ENCODE measurements at places on chromosomes 5 and 9.
A peak's percentile ranks its signal among the peaks of the same experiment; 100 is the strongest.

- peak; percentile 91 for DNase-seq
Observed at GRCh38 chr5:93378073-93378472, 202.9 kb downstream of the NR2F1-AS1 start.

DNA sequence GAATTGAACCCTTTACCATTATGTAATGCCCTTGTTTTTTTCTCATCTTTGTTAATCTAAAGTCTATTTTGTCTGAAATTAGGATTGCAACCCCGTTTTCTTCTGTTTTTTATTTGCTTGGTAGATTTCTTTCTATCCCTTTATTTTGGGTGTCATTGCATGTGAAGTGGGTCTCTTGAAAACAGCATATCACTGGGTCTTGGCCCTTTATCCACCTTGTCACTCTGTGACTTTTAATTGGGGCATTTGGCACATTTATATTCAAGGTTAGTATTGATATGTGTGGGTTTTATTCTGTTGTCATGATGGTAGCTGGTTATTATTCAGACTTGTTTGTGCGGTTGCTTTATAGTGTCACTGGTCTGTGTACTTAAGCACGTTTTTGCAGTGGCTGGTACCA is 117.4 kb upstream of the MARCHF11 start:
- no peak for DNase-seq

- peak; percentile 46 for DNase-seq
Observed at GRCh38 chr5:133041910-133042309, 9.9 kb upstream of the HSPA4 start.

DNA sequence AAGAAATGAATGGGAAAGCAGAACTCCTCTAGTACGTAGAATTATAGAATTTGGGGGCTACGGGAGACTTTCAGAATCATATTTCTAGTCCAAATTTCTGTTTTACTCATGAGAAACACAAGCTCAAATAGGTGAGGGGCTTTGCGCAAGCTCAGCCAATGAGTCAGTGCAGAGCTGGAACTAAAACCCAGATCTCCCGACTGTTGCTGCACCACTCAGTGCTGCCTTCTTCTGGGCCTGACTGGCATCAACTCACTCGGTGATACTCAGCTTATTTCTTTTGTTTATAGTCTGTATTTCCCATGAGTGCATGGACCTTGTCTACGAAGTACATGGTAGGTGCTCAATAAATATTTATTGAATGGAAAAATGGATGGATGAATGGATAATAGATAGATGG is 280.2 kb downstream of the CDK5RAP2 start:
- DNase-seq: no peak

Data from LHCN-M2 (cell line).